ENCODE measurements at places on chromosomes 7 and 10. TPM values are rescaled to one million over a fixed set of nuclear protein-coding genes. Genes with fewer than 3 reads are reported as not detected.
A peak's percentile ranks its signal among the peaks of the same experiment; 100 is the strongest.

DNA sequence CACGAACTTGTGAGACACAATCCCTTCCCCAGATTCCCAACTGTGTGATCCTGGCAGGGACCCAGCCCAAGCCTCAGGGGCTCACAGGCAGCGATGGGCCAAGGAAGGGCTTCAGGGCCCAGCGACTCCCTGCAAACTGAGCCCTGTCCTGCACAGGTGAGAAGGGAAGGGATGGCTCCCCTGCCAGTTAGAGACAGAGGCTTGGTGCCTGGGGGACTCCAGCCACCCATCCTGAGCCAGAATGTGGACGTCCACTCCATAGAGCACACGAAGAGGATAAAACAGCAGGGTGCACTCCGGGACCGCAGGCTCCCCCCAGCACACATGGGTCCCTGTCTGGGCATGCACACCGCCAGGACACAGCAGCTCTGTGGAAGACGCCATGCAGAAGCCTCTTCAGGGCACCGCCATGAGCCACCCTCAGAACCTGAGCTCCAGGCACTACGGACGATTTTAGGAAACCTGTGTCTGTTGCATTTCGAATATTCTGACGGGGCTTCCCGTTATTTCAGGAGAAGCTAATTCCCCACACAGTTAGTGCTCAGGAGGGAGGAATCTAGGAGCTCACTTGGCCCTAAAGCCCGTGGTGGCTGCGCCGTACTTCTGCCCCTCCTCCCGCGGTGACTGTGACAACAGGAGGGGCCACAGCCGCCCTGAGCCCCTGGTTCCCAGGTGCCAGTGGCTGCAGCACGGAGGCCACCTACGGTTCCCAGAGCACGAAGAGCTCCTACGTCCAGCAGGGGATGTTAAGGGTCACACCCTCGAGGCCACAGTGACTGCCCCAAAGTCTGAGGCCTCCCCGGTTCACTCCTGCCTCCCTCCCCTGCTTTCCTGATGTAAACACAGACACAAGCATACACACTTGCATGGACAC, 326.0 kb downstream of the PTPRN2 start:
- no peak for DNase-seq

ZNF736 gene
- total RNA-seq: 15.0 TPM

ANKRD30A gene
- not detected for total RNA-seq

DNA sequence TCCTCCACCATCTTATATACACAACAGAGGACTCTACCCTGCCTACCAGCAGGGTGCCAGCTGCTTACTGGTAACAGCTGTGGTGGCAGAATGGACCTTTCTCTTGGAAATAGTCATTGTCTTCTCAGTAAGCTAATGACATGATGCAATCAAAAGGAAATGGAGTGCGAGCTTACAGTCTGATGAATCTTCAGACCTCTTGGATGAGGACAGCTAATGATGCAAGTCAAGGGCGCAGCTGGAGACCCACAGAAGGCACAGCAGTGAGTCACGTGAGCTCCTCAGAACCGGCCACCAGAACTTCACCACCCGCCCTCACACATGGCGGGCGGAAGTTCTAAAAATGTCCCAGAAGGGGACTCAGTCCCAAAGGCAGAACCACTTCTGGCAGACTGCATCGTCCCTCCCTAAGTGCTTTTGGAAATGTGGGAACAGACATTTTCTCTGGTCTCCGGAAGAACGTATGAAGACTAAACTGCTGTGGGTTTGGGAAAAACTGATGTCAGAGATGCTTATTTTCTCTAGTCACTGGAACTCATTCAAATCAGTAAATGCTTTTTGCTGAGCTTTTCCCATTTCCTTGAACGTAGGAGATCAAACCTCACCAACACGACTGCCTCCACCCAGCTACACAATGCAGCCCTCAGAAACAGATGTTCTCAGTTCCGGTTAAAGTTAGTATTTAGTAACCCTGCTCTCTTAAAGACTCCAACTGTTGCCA, 96.4 kb downstream of the FAS start:
- DNase-seq: peak; percentile 84

GRCh38 chr7:81331061-81332018, 412.5 kb upstream of the SEMA3C start:
- no peak for DNase-seq

REEP3 gene
- total RNA-seq: 29.5 TPM

PTPRZ1 gene
- total RNA-seq: 230 TPM

RARRES2 gene
- 169 TPM for total RNA-seq

GRCh38 chr10:16612981-16613355, 91.3 kb upstream of the C1QL3 start:
- no peak for DNase-seq

DNA sequence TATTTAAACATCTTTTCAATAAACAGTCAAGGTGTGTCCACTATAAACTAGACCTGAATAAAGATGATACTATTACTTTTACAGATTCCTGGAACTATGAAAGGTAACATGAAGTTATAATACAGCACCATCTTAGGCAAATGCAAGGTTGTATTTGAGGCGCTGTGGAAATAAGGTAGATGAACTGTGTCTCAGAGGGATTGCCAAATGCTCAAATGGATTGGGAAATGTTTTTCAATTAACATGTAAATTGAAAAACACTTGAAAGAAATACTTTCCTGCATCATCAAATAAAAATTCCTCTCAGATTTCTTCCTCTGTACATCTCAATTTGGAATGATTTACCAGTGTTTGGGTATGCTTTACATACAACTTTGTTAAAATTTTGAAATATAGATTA, 139.4 kb downstream of the DKK1 start:
- DNase-seq: no peak

DNA sequence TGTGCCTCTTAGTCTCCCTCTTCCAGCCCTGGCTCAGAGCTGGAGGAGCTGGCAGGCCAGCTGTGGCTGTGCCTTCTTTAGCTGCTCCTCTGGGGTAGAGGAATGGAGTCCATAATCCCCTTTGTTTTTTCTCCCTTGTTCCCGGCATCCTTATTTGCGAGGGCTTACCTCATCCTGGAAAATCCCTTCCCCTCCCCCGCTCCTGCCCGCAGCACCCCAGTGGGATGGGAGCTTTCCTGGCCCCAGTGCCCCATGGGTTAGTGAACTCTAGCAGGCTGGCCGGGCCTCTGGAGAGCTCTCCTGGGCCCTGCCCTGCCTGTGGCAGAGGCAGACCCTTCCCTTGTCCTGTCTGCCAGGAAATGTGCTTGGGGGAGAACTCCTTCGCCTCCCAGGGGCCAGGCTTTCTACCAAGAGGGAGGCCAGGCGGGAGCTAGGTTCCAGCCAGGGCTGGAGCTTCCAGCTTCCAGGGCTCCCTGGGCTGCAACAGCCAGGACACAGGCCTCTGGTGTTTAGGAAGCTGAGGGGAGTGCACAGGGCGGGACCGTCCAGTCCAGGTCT, 16.5 kb upstream of the TRIM8 start:
- DNase-seq: peak; percentile 89

GRCh38 chr10:125006921-125007426, 65.1 kb downstream of the ZRANB1 start:
- DNase-seq: no peak

GRCh38 chr10:2414039-2414438, 653.3 kb upstream of the PFKP start:
- DNase-seq: no peak

DNA sequence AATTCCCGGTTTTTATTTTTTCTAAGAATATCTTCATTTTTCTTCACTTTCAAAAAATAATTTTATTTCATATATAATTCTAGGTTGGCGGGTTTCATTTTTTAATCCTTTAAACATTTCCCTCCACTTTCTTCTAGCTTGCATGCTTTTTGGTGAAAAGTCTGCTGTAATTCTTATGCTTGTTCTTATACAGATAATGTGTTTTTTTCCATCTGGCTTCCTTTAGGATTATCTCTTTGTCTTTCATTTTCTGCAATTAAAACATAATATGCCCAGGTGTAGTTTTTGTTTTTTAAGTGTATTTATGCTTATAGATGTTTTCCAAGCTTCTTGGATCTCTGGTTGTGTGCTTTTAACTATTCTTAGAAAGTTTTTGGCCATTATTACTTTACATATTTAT, 341.3 kb upstream of the SEMA3C start:
- no peak for DNase-seq

GRCh38 chr7:70654979-70655378, 477.0 kb upstream of the GALNT17 start:
- DNase-seq: no peak

GRCh38 chr7:150902078-150903033, 50.0 kb downstream of the AOC1 start:
- DNase-seq: no peak

GRCh38 chr7:119270045-119270464, 1002.9 kb upstream of the KCND2 start:
- DNase-seq: peak; percentile 89

- DNase-seq: no peak
Measured at GRCh38 chr10:117442521-117442920, 67.3 kb upstream of the PDZD8 start.

- no peak for DNase-seq
Measured at GRCh38 chr10:61752111-61753011, 89.6 kb downstream of the CABCOCO1 start.

MMP21 gene
- total RNA-seq: not detected

GRCh38 chr7:98949336-98950044, 71.2 kb downstream of the TRRAP start:
- no peak for DNase-seq

- DNase-seq: no peak
Measured at GRCh38 chr10:88991899-88992320, 1.3 kb downstream of the FAS start.

PKD2L1 gene
- not detected for total RNA-seq

DNA sequence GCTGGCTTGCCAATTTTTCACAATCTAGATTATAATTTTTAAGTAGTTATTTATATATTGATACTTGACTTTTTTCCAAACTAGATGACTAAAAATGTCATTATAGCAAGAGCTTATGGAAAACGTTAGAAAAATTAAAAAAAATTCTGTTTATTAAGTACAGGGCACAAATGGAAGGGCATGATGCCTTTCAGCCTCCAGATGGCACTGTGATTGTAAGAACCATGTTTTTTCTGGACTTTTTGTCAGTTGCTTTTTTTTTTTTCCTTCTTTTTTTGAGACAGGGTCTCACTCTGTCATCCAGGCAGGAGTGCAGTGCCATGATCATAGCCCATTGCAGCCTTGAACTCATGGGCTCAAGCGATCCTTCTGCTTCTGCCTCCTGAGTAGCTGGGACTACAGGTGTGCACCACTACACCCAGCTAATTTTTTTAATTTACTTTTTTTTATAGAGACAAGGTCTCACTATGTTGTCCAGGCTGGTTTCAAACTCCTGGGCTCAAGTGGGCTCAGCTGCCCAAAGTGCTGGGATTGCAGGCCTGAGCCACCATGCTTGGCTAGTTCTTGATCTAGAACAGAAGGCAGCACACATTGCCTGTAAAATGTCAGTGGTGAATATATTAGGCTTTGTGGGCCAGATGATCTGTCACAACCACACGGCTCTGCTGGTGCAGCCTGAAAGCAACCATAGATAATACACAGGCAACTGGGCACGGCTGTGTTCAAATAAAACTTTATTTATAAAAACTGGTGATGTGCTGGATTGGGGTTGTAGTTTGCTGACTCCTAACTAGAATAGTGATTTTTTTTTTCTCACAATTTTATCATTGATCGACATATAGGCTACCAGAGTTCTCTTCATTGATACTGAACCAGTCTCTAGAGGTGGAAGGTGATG, 27.4 kb downstream of the UCMA start:
- peak; percentile 58 for DNase-seq

MYL10 gene
- not detected for total RNA-seq

- peak; percentile 84 for DNase-seq
Measured at GRCh38 chr7:5704534-5704922, 76.9 kb downstream of the RNF216 start.

DNA sequence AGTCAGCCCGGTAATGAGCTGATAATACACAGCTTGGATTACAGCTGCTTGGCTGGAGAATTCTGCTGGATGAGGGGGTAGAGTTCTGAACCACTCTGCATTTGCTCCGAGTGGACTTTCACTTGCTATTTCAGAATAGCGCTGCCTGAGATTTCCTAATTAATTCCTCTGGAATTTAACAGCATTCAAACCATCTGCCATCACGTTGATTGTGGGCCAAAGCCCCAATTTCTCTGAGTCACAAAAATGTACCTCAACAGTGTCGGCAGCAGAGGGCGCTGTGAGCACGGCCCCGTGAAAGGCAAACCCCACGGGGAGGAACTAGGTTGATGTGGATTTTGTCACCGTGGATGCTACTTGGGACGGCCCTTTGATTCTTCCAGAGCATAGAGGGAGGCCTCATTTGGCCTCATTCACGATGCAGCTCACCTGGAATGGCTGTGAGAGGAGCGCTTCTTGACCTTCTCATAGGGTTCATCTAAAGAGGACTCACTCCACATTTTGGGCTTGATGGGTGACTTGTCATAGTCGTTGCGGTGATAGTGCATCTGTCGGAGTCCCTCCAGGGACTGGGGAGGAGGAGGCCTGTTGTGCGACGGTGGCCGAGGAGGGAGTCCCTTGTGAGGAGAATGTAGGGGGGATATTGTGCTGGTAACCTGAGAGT, 73.3 kb downstream of the PRPF18 start:
- peak; percentile 66 for DNase-seq

- no peak for DNase-seq
Measured at GRCh38 chr7:72217151-72217550, 195.0 kb downstream of the CALN1 start.

DNA sequence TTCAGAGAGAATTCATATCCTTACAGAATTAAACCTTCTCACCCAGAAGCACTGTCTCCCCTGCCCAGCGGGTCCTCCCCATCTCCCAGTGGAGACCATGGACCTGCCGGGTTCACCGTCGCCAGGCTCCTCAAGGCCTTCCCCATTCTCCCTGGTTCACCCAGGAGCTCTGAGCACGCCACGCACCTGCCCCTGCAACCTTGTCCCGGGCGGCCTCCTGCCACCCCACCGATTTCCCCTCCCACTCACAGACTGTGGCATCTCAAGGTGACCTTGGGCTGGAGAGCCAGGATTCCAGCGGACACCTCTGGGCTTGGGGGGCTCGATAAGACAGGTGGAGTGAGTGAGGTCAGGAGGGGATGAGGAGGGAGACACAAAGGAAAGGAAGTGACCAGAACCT, 135.3 kb downstream of the PTPRN2 start:
- no peak for DNase-seq

GRCh38 chr10:734481-734880, 45.0 kb upstream of the DIP2C start:
- DNase-seq: no peak

DNA sequence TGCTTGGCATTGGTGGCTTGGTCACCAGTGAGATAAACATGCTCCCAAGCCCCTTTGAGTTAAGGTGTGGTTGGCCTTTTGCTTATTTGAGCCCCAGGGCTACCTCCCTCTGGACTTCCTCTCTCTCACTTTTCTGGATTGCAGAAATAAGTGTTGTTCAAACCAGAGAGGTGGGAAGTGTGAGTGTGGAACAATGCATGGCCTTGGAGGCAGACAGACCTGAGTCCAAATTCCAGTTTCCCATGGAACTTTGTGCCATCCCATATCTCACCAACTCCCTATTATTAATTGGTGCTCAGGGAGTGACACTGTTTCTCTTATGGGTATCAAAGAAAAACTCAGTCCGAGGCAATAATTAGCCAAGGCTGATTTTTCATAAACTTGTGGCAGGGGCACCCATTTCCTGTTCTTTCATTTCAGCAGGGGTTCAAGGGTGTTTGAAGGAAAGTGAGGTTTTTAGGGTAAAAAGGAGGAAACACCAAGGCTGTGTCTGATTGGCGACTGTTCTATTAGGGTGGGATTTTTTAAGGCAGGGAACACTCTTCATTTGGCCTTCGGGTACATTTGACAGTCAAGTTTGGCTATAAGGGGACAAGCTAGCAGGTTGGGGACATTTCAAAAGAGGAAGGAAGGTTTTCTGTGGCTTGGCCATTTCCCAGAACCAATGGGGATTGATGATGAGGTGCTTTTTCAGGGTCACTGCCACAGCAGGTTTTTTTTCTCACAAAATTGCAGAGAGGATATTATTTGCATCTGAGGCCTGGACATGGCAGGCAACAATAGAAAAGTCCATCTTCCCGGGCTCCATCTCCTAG, 148.8 kb upstream of the NPY start:
- DNase-seq: no peak
